ENCODE measurements at places on chromosomes 1 and 21.

DNA sequence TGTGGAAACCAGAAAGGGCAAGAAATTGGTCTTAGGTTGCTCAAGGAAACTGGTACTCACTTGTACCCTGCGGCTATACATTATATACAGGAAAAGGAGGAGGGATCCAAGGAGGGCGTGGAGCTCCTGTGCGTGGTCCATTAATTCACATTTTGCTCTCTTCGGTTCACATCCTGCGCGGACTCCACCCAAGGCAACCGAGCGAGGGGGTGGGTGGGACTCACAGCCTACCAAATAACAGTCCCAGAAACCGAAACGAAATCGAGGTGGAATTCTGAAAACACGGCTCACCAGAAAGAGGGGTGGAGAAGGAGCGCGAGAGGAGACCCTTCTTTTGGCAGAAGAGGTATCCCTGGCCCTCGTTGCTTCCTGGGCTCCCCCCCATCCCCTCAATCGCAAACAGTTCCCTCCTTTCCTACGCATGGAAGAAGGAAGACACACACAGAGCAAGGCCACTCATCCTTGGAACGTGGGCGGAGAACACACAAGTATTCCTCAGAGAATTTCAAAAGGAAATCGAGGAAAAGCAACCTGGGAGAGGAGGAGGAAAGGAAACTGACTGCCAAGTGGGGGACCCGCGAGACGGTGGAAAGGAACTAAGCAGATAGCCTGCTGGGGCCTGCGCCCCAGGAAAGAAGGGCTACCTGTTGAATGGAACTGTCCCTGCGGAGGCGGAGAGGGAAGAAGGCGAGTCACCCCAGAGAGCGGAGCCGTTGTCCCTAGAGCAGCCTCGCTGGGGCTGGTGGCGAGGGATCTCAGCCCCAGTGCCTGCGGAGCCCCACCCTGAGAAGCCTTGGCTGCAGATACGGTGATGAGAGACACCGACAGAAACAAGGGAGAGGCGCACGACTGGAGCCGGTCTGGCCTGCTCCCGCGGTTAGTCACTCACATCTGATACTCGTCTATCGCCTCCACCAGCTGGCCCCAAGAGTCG, 705 bp downstream of the AIDA start:
- no peak for DNase-seq

DNA sequence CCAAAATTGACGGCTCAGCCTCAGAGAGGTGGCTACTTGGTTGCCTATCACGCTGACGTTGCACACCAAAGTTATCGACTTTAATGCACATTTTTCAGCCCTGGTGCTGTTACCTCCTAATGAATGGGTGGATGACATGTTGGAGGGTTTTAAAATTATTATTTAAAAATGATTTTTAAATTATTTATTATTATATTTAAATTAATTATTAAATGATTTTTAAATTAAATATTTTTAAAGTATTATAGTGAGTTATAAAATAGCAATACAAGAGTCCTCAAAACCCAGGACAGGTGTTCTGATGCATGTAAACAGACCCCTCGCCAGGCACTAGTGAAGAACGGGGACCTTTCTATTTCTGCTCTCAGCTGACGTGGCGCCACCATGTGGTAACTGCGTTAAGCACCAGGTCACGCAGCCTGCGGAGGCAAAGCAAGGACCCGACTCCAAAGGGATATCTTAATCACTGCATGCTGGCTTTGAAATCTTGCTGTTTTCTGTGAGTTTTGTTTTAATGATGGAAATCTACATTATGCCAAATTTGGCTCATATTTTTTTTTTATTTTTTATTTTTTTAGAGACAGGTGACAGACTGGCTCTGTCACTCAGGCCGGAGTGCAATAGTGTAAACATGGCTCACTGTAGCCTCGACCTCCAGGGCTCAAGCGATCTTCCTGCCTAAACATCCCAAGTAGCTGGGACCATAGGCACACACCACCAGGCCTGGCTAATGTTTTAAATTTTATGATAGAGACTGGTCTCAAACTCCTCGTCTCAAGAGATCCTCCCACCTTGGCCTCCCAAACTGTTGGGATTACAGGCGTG, 22.6 kb downstream of the CASP9 start:
- DNase-seq = peak; percentile 63

GRCh38 chr1:192002063-192002462, 156.2 kb upstream of the RGS18 start:
- no peak for DNase-seq

DNA sequence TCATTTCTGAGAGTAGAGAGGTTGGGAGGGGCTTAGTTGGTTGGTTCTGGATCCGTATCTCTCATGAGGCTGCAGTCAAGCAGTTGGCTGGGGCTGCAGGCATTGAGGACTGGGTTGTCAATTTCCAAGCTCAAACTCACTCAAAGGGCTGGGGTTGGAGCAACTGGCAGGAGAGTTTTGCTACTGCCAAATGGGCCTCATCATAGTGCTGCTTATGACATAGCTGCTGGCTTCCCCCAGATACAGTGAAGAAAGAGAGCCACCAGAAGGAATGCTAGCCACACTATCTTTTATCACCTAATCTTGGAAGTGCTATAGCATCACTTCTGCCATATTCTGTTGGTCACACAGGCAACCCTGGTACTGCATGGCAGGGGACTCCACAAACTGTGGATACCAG, 363.5 kb upstream of the USP24 start:
- no peak for DNase-seq

DNA sequence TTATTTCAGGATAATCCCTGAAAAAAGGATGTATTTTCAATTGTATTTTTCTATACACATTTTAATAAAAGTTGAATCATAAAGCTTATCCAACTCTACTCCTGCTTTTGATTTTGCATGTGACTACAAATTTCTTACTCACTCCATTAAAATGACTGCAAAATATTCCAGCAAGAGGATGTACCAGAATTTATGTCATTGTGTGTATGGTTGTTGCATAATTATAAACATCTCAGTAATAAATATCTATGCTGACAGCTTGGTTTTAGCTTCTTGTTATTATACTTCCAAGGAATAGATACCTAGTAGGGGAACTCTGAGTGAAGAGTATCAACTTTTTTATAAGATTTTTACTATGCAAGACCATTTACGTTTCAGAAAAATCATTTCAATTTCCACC, 463.2 kb upstream of the RUNX1 start:
- no peak for DNase-seq

- no peak for DNase-seq
These were observed 10.7 kb downstream of the NEGR1 start for GRCh38 chr1:72271555-72272085.

GRCh38 chr1:157269656-157270375, 131.6 kb upstream of the ETV3 start:
- no peak for DNase-seq

DNA sequence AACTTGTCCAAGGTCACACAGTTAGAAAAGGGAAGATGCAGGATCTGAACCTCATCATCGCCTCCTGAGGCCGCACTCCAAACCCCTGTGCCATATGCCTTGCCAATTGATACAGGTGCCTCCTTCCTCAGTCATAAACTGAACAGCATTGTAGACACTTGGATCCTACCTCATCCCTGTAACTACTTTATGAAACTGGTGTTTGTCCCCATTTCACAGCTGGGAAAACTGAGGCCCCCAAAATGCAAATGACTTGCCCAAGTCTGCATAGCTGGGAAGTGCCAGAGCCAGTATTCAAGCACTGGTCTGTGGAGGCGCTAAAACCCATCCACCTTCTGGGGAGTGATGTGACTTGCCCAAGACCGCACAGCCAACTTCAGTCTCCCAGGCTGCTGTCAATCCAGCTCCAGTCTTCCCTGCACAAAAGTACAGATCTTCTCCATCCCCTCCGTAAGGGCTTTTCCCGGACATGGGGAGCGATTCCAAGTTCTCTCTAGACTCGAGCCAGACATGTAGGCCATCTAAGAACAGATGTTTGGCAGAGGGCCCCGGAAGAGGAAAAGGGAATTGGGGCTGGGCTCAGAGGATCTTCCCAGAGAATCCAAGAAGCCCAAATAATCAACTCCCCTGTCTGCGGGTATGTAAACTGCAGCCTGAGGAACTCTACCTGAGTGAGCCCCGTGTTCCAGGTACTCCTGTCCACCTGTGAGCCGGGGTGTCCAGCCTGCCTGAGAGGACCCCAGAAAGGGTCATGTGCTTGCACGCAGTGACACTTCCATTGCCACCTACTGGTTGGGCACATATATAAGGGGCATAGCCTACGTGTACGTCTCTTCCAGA, 60.5 kb downstream of the SYT2 start:
- no peak for DNase-seq

GRCh38 chr1:154391086-154391770, 13.9 kb upstream of the IL6R start:
- no peak for DNase-seq

GRCh38 chr1:175663991-175664390, 79.4 kb downstream of the TNR start:
- DNase-seq = no peak

GRCh38 chr1:210516697-210517459, 188.2 kb downstream of the HHAT start:
- no peak for DNase-seq

- DNase-seq = no peak
These were observed 43.6 kb downstream of the PBX1 start for GRCh38 chr1:164602480-164603093.

- no peak for DNase-seq
These were observed 2.4 kb upstream of the MMP23B start for GRCh38 chr1:1629430-1630190.

DNA sequence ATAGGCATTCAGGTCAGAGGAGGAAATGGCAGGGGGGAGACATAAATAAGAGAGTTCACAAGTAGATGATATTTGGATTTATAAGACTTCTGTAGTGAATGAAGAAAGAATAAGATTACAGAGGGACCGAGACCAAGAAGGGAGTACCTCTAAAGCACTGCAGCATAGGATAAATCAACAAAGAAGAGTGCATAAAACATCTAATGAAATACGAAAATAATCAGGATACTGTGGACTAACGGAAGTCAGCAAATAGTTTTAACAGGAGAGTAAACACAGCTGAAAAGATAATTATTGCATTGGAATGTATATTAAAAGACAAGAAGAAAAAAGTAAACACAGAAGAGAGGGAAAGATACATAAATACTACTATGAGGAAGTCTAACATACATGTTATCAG, 921.9 kb upstream of the PRMT6 start:
- no peak for DNase-seq

GRCh38 chr1:204435872-204436271, 24.3 kb upstream of the PPP1R15B start:
- DNase-seq = no peak

- DNase-seq = no peak
These were observed 375.9 kb downstream of the DSCAM start for GRCh38 chr21:40471103-40471502.

DNA sequence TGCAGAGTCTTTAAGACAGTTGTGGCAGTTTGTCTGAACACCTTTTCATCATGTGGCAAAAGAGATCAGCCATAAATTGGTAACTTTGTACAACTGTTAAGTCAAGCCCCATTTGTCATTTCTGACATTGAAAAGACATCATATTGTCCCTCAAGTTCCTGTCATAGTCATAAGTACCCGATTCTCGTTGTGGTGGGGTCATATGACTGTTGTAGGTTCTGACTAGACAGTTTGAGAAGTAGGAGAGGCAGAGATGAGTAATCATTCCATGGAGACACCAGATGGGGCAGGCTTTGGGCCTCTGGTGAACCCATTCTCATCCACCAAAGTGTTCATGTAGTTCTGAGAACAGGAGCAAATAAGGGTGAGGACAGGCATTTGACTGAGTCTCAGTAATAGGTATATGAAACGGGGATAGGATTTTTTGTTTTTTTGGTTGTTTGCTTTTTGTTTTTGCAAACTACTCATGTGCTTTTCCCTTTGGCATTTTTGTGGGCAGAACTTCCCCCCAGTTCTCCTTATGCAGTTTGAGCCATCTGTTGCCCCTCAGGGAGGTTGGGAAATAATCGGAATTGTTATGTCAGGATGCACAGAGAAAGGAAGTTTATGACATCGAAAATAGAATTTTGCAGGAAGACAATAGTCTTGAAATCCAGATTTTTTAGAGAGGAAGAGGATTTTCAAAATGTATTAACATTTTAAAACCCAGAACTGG, 86.9 kb upstream of the KCNE2 start:
- no peak for DNase-seq

DNA sequence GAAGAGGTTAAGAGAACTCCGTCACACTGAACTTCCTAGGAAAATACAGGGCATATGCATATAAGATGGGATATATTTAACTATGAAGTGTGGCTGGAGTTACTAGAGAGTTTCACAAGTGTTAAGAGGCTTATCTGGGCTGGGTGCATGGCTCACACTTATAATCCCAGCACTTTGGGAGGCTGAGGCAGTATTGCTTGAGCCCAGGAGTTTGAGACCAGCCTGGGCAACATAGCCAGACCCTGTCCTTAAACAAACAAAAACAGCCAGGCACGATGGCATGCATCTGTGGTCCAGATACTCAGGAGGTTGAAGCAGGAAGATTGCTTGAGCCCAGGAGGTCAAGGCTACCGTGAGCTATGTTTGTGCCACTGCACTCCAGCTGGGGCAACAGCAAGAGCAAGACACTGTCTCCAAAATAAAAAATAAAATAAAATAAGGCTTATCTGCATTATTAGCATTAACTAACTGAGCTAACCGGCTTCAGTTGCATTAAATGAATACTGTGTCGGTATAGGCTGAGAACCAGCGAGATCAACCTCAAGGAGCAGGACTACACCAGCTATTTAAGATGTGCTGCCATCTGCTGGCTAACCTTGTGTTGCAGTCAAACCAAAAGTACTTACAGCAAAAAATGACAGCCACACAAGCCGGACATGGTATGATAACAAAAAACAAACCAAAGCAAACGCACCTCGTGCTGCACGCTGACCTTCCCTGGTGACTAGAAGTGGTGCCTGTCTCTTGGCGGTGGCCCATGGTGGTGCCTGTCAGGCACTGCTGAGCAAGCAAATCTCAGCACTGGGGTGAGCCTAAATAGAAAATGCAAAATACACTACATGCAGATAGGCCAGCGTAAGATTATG, 19.7 kb upstream of the RBBP5 start:
- DNase-seq = peak; percentile 46

DNA sequence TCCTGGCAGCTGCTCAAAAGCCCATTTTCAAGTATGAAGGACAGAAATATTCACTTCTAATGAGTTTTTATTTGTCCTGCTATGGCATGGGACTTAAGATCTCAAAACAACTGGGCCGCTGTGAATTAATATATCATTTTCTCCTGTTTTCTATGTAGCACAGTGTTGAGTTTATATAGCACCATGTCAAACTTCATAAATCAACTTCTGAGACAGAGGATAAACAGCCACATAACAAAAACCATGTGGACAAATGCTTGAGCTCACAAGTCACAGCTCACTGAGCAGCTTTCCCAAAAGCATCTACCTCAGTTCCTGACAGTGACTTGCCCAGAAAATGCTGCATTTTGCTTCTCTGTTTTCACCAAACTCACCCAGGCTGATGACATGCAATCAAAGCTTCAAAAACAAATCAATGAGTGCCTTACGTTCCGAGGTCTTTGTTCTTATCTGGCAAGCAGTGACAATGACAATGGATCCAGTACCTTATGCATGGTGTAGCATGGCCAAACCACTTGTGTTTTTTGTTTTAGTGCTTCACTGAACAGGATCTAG, 722.6 kb downstream of the LRRIQ3 start:
- no peak for DNase-seq

- DNase-seq = no peak
These were observed 49.9 kb downstream of the WNT2B start for GRCh38 chr1:112558634-112559033.

GRCh38 chr1:37437087-37437486, 37.3 kb upstream of the ZC3H12A start:
- no peak for DNase-seq

All from D721Med (cell line).